ENCODE measurements at places on chromosomes 2 and 18. TPM values are rescaled to one million over a fixed set of nuclear protein-coding genes. Genes with fewer than 3 reads are reported as not detected.

Gene ELOA2
- not detected for total RNA-seq

- no peaks in the 10 kb centered on the region for H3K27me3 ChIP-seq
- H3K4me1 ChIP-seq: no peaks in the 10 kb centered on the region
- H3K4me3 ChIP-seq: no peak overlapping the region
- no peak overlapping the region for H3K27ac ChIP-seq
- no peaks in the 10 kb centered on the region for H3K36me3 ChIP-seq
Measured at GRCh38 chr2:217117523-217117922, 257.7 kb upstream of the TNP1 start.

DNA sequence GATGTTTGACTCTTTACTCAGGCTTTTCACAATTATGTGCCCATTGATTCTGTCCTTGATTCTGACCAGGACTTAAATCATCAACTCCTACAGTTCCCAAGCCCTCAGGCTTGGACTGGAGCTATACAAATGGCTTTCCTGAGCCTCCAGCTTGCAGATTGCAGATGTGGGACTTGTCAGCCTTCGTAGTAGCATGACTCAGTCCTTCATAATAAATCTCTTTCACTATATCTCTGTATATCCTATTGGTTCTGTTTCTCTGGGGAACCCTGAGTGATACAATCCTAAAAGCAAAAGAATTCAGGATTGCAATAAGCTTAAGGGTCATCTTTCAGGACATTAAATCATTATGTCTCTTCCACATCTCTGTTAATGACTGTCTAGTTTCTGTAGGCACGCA is 356.6 kb downstream of the RIT2 start:
- H3K4me3 ChIP-seq: no peak overlapping the region
- H3K27me3 ChIP-seq: no peaks in the 10 kb centered on the region
- H3K4me1 ChIP-seq: no peaks in the 10 kb centered on the region
- no peaks in the 10 kb centered on the region for H3K36me3 ChIP-seq
- DNase-seq: no peak
- no peak overlapping the region for H3K27ac ChIP-seq

GRCh38 chr2:41913311-41913710 is 134.5 kb upstream of the PKDCC start:
- DNase-seq: no peak
- no peak overlapping the region for H3K4me3 ChIP-seq
- H3K4me1 ChIP-seq: peaks cover 8% of the 10 kb centered on the region
- no peaks in the 10 kb centered on the region for H3K36me3 ChIP-seq
- H3K27me3 ChIP-seq: no peaks in the 10 kb centered on the region

GRCh38 chr2:20501974-20502373 is 55.1 kb downstream of the RHOB start:
- H3K36me3 ChIP-seq: no peaks in the 10 kb centered on the region
- no peak for DNase-seq
- H3K4me3 ChIP-seq: no peak overlapping the region
- no peak overlapping the region for H3K27ac ChIP-seq
- H3K27me3 ChIP-seq: no peaks in the 10 kb centered on the region

Gene MAL
- total RNA-seq: 1.9 TPM

Gene CAPN14
- total RNA-seq: 0.21 TPM

GRCh38 chr2:171147081-171147480 is 13.6 kb downstream of the TLK1 start:
- H3K4me3 ChIP-seq: no peak overlapping the region
- H3K27ac ChIP-seq: no peak overlapping the region
- DNase-seq: no peak
- H3K27me3 ChIP-seq: no peaks in the 10 kb centered on the region
- H3K4me1 ChIP-seq: no peaks in the 10 kb centered on the region

- H3K4me1 ChIP-seq: peaks cover 17% of the 10 kb centered on the region
- no peak for DNase-seq
- no peaks in the 10 kb centered on the region for H3K27me3 ChIP-seq
- H3K36me3 ChIP-seq: no peaks in the 10 kb centered on the region
Measured at GRCh38 chr2:164794016-164794415, 47.6 kb downstream of the COBLL1 start.

- H3K27ac ChIP-seq: no peak overlapping the region
- H3K4me1 ChIP-seq: no peaks in the 10 kb centered on the region
- H3K36me3 ChIP-seq: no peaks in the 10 kb centered on the region
- DNase-seq: no peak
- no peaks in the 10 kb centered on the region for H3K27me3 ChIP-seq
Measured at GRCh38 chr2:105977212-105977611, 216.9 kb downstream of the UXS1 start.

Gene IL1RL2
- total RNA-seq: 0.54 TPM

DNA sequence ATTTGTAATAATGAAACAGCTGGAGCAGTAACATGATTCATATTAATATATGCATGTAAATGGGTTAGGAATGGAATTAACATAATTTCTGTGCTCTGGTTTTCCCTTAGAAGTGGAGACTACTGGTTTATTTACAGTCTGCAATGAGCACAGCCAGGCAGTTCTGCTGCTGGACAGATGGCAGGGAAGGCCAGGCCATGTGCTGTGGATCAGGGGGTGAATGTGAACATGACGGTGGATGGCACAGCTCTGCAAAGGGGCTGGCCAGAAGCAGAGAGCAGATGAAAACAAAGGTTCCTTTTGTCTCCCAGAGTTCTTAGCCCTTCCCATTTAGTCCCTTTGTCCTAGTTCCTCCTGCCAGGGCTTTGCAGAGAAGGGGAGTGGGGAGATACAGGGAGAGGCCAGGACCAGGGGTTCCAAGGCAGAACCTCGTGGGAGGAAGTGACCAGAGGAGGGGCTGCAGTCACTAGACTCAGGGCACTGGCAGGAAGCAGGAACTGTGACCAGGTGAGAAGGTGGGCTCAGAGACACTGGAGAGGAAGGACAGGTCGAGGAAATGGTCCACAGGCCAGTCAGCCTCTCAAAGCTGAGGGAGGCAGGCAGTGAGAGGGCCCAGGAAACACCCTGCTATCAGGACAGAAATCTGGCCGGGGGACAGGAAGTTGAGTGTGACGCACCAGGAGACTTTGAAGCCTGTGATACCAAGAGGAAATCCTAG is 112.9 kb upstream of the ATP8B1 start:
- no peaks in the 10 kb centered on the region for H3K27me3 ChIP-seq
- no peaks in the 10 kb centered on the region for H3K36me3 ChIP-seq
- no peaks in the 10 kb centered on the region for H3K4me1 ChIP-seq
- H3K4me3 ChIP-seq: no peak overlapping the region
- DNase-seq: no peak

- H3K27me3 ChIP-seq: no peaks in the 10 kb centered on the region
- DNase-seq: no peak
- no peak overlapping the region for H3K4me3 ChIP-seq
- H3K27ac ChIP-seq: no peak overlapping the region
Measured at GRCh38 chr18:22219568-22220355, 50.4 kb downstream of the GATA6 start.

DNA sequence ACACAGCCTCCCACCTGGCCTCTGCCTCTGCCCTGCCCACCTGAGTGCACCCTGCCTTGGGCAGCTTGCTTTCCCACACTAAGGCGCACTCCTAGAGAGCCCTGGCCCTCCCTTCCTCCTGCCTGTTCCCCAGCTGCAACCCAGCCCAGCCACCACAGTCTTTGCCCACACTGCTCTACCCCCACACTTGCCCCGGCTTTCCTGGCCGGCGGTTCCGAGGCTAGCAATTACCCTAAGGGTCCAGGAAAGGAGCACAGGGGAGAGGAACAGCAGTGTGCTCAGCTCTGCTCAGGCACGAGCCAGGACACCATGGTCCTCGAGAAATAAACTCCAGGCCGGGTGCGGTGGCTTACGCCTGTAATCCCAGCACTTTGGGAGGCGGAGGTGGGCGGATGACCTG is 237.8 kb upstream of the RAB6C start:
- no peaks in the 10 kb centered on the region for H3K4me1 ChIP-seq
- no peaks in the 10 kb centered on the region for H3K27me3 ChIP-seq
- DNase-seq: no peak

- no peak for DNase-seq
- H3K36me3 ChIP-seq: no peaks in the 10 kb centered on the region
- H3K4me3 ChIP-seq: peak within 1 kb of the TSS; percentile 55
- no peaks in the 10 kb centered on the region for H3K4me1 ChIP-seq
- H3K27me3 ChIP-seq: no peaks in the 10 kb centered on the region
Measured at GRCh38 chr18:78979730-78980278, at the start of gene SALL3. TSS of gene SALL3 (plus strand) at chr18:78979818. CDS start at chr18:78980275, 457 bp downstream.

GRCh38 chr2:188189356-188189755 is 102.3 kb upstream of the GULP1 start:
- no peak for DNase-seq
- no peaks in the 10 kb centered on the region for H3K4me1 ChIP-seq
- H3K27me3 ChIP-seq: no peaks in the 10 kb centered on the region
- no peak overlapping the region for H3K4me3 ChIP-seq
- H3K36me3 ChIP-seq: no peaks in the 10 kb centered on the region

- H3K4me1 ChIP-seq: no peaks in the 10 kb centered on the region
- no peak overlapping the region for H3K4me3 ChIP-seq
- no peaks in the 10 kb centered on the region for H3K27me3 ChIP-seq
- peak overlapping the region; percentile 71 for H3K27ac ChIP-seq
Measured at GRCh38 chr2:119484834-119485233, 39.4 kb downstream of the SCTR start.

All from aorta (tissue), 5 donors.